ENCODE measurements at places on chromosomes 6 and 20.

DNA sequence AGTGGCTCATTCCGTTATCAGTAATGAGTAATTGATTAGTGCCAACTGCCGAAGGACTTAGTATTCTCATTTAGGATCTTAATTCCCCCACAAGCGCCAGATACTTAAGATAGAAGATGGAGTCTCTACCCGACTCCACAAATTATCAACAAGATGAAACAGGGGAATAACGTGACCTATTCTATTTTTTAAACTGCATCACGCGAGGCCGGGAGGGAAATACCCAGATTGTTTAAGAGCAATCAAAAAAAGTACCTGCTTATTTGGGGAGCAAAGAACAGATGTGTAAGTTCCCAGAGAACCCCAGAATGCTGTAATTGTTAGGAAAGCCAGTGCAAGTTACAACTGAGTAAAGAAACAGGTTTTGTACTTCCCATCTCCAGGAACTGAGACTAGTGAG, 1.1 kb upstream of the MAP3K5 start:
- DNase-seq, result no peak

- no peak for DNase-seq
These were observed 7.7 kb downstream of the DDR1 start for GRCh38 chr6:30891816-30892538.

- DNase-seq, result no peak
These were observed 282.1 kb upstream of the TCF21 start for GRCh38 chr6:133606852-133607251.

DNA sequence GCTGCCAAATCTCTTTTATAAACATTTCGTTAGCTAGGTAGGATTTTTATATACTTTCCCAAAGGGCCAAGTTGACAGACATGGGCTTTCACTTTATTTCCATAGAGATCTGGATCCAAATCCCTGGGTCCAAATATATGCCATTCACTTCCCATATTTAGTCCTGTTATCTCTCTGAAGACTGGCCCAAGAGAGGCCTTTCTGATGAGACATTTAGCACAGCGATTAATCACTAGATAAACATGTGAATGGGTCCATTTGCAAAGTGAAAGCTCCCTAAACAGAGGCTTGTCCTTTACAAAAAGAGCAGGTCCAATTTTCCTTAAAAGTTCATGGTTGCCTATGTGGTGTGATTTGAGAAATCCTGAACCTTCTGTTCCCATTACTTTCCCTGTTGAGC, 132.6 kb downstream of the TRMT11 start:
- DNase-seq, result no peak

GRCh38 chr20:48725555-48725991, 102.2 kb downstream of the PREX1 start:
- no peak for DNase-seq
